ENCODE measurements at places on chromosomes 4 and X. TPM values are rescaled to one million over a fixed set of nuclear protein-coding genes. Genes with fewer than 3 reads are reported as not detected.
A peak's percentile ranks its signal among the peaks of the same experiment; 100 is the strongest.

DNA sequence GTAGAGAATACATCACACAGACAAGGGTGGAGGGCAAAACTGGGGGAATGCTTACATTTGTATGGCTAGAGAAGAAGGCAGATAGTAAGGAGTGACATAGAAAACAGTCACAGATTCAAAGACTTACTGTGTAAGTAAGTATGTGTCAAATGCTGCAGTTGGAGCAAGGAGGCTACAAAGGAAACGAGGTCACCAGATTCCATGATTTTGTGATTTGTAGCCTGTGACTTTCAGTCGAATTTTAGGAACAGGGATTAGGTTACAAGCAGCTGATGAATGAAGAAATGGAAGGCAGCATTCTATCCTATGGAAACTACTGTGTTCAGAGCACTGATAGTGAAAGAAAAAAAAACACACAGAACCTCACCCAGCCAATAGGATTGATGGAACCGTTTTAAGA, 407.9 kb downstream of the IL15 start:
- 0 out of 2 replicates have a peak, but pooled peaks cover 2% of the 10 kb centered on the region for H3K4me1 ChIP-seq
- no peak overlapping the region for H3K27ac ChIP-seq
- DNase-seq = no peak

GRCh38 chr4:159027535-159027934, 75.3 kb upstream of the RAPGEF2 start:
- H3K36me3 ChIP-seq = no peaks in the 10 kb centered on the region
- no peaks in the 10 kb centered on the region for H3K27me3 ChIP-seq
- no peak overlapping the region for H3K27ac ChIP-seq
- no peaks in the 10 kb centered on the region for H3K4me1 ChIP-seq

- DNase-seq = no peak
- no peaks in the 10 kb centered on the region for H3K36me3 ChIP-seq
- H3K4me3 ChIP-seq = no peak overlapping the region
Measured at GRCh38 chr4:82569076-82569475, 7.3 kb upstream of the TMEM150C start.

DNA sequence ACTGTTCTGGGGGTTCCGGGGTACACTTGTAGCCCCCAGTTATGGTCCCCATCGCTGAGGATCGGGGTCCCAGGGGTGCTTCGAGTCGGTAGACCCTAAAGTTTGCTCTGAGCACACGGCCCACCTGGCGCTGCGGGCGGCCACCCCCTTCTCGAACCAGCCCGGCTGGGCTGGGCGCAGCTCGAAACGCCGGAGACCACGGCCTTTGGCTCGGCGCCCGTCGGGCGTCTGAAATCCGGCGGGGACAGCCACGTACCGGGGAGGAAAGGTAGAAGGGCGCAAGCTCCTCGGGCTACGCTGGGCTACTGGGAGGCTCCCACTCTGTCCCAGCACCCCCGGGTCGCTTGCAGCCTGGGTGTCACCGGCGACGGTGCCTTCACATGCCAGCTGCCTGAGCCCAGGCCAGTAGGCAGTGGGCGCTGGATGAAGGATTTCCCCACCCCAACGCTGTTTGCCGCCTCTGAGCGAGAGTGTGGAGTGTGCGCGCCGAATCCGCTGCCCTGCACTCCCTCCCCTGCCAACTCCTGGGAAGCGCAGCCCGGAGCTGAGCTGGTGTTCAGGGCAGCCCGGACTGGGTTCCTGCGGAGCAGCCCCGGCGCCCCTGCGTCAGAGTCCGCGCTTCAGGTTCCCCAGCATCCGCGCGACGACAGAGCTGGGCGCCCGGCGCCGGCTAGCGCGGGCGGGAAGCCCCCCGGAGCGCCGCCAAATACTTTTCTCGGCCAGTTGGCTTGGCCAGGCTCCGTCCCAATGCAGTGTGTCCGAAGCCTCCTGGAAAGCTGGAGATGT, 637 bp downstream of the MAMLD1 start:
- peak overlapping the region; percentile 51 for H3K27ac ChIP-seq
- no peaks in the 10 kb centered on the region for H3K27me3 ChIP-seq
- no peaks in the 10 kb centered on the region for H3K36me3 ChIP-seq
- H3K4me3 ChIP-seq = peak overlapping the region; percentile 73

GRCh38 chr4:140372751-140373327, 607 bp upstream of the SCOC start:
- peak overlapping the region; percentile 70 for H3K4me3 ChIP-seq
- peaks cover 3% of the 10 kb centered on the region for H3K36me3 ChIP-seq
- H3K27me3 ChIP-seq = no peaks in the 10 kb centered on the region
- H3K4me1 ChIP-seq = peaks cover 10% of the 10 kb centered on the region
- DNase-seq = no peak

DNA sequence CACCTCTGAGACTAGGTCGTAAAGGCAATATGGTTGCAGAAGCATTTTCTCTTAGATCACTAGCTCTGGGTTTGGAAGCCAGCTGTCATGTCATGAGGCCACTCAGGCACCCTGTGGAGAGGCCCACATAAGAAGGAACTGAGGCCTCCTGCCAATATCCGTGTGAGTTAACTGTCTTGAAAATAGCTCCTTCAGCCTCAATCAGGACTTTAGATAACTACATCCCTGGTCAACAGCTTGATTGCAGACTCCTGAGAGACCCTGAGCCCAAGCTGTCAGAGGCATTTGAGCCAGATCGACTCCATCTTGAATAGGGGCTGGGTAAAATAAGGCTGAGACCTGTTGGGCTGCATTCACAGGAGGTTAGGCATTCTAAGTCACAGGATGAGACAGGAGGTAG, 15.1 kb upstream of the REPS2 start:
- H3K27ac ChIP-seq = no peak overlapping the region
- H3K4me3 ChIP-seq = no peak overlapping the region
- no peaks in the 10 kb centered on the region for H3K27me3 ChIP-seq
- no peaks in the 10 kb centered on the region for H3K4me1 ChIP-seq
- DNase-seq = no peak
- H3K36me3 ChIP-seq = no peaks in the 10 kb centered on the region

- DNase-seq = no peak
- H3K27me3 ChIP-seq = no peaks in the 10 kb centered on the region
- H3K27ac ChIP-seq = no peak overlapping the region
- H3K4me1 ChIP-seq = peaks cover 25% of the 10 kb centered on the region
- no peak overlapping the region for H3K4me3 ChIP-seq
- peaks cover 27% of the 10 kb centered on the region for H3K36me3 ChIP-seq
Measured at GRCh38 chr4:118776157-118776954, 59.6 kb downstream of the SEC24D start.

DNA sequence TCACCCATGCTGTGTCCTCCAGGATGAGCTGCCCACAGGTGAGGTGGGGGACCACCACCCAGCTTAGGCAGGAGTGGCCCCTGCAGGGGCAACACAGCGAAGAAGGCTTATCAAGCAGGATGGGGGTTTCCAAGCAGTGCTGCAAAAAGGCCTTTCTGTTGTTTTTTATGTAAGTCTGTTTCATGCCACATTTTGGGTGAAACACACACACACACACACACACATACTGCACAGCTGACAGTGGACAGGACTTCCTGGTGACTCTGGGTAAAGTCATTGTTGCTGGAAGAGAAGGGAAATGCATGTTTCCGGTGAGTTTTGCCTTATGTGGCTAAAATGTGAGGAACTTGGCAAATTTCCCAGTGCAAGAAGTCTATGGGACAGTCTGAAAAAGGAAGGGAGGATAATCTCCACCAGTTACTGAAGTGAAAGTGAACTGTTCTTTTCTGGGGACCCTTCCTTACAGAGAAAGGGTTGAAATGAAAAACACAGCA, 119.2 kb downstream of the IRF2 start:
- H3K27me3 ChIP-seq = no peaks in the 10 kb centered on the region
- peaks cover 15% of the 10 kb centered on the region for H3K4me1 ChIP-seq
- peak overlapping the region; percentile 20 for H3K27ac ChIP-seq
- DNase-seq = peak; percentile 68
- no peaks in the 10 kb centered on the region for H3K36me3 ChIP-seq

GRCh38 chrX:47283015-47283771, 50.4 kb downstream of the USP11 start:
- H3K36me3 ChIP-seq = no peaks in the 10 kb centered on the region
- H3K4me1 ChIP-seq = no peaks in the 10 kb centered on the region
- no peak overlapping the region for H3K27ac ChIP-seq
- H3K27me3 ChIP-seq = no peaks in the 10 kb centered on the region
- no peak for DNase-seq

The CENPVL1 gene
- total RNA-seq = not detected

The SCML2 gene
- 10.7 TPM for total RNA-seq
